ENCODE measurements at places on chromosomes 12 and 14. TPM values are rescaled to one million over a fixed set of nuclear protein-coding genes. Genes with fewer than 3 reads are reported as not detected.

WDHD1 gene
- polyA plus RNA-seq, result 18.4 TPM

SFSWAP gene
- polyA plus RNA-seq, result 61.5 TPM

SLC6A15 gene
- polyA plus RNA-seq, result 0.61 TPM

BCL2L2 gene
- 54.4 TPM for polyA plus RNA-seq

LBHD2 gene
- polyA plus RNA-seq, result not detected

PLA2G1B gene
- polyA plus RNA-seq, result 0.41 TPM

CPNE6 gene
- polyA plus RNA-seq, result not detected

MMP17 gene
- 1.2 TPM for polyA plus RNA-seq

IQSEC3 gene
- 7.5 TPM for polyA plus RNA-seq

LRRC43 gene
- 8.0 TPM for polyA plus RNA-seq

RESF1 gene
- 50.7 TPM for polyA plus RNA-seq

CCDC197 gene
- not detected for polyA plus RNA-seq

INHBC gene
- 0.22 TPM for polyA plus RNA-seq

OTOGL gene
- polyA plus RNA-seq, result 1.1 TPM

HCAR2 gene
- 0.51 TPM for polyA plus RNA-seq

LRP1-AS gene
- polyA plus RNA-seq, result not detected

CAPRIN2 gene
- polyA plus RNA-seq, result 34.7 TPM

MGP gene
- polyA plus RNA-seq, result 27.4 TPM

ADCY4 gene
- 22.6 TPM for polyA plus RNA-seq

KLRF1 gene
- 0.84 TPM for polyA plus RNA-seq

CLEC4C gene
- polyA plus RNA-seq, result not detected

FSCB gene
- not detected for polyA plus RNA-seq

PDE3A gene
- 23.9 TPM for polyA plus RNA-seq

RNASE7 gene
- 0.83 TPM for polyA plus RNA-seq

DNA sequence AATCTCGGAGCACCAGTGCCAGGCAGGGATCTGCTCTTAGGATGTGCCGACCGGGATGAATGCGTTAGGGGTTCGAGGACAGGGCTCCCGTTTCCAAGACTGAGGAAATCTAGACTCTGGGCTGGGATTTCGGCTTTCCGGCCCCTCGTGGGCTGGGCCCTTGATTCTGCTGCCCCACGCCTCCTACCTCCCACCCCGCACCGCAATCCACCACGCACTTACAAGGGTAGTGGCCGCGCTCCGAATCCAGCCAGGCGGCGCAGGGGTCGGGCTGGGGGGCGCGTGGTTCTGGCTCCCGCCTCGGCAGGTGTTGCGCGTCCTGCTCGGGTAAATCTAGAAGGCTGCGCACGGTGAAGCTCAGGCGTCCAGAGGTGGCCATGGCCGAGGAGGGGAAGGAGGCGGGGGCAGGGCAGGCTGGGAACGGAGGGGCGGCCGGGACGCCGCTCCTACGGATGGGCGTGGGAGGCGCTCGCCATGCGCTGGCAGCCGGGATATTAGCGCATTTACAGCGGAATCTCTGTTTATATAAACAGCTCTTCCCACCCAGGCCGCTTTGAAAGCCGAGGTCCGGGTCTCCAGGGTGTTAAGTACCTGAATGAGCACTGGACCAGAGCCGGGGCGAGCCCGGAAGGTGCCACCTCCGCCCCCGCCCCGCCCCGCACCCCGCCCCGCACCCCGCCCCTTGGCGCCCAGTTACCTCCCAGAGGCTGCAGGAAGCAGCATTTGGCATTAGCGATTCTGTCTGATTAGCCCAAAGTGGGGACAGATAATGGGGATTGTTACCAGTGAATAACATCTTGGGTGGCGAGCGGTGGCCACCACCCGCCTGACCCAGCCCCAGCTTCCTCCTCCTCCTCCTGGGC, at the start of gene NKX2-8:
Gene NKX2-8 (minus strand): TSS at position 604 of the 863 bp plus-strand sequence. CDS start 225 bp downstream, at position 379.
- DNase-seq, result no peak

- DNase-seq, result no peak
Measured at GRCh38 chr14:92352158-92352985, 29.4 kb downstream of the SLC24A4 start.

DNA sequence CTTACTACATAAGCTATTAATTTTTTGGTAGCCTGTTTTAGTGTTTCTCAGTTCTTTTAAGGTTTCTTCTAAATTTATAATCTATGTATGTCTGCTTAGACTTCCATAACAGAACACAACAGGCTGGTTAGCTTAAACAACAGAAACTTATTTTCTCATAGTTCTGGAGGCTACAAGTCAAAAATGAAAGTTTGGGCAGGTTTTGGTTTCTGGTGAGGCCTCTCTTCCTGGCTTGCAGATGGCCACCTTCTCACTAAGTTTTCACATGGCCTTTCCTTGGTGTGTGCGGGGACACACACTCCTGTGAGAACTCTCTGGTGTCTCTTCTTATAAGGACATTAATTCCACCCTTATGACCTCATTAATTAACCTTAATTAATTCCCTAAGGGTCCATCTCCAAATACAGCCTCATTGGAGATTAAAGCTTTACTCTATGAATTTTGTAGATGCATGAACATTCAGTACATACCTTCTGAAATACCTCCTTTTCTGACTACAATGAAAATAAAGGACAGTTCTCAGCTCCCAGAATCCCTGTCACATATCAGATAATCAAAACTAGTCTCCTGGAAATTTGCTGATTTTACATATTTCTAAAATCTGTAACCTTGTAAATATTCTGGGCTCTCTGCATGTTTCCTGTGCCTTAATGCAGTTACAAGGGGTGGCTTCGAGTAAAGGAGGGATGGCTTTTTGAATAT, 23.2 kb upstream of the BMAL2 start:
- DNase-seq, result no peak

GRCh38 chr14:90609376-90609775, 206.9 kb downstream of the TTC7B start:
- no peak for DNase-seq

- DNase-seq, result no peak
Measured at GRCh38 chr14:104555430-104556255, 23.9 kb upstream of the C14orf180 start.

DNA sequence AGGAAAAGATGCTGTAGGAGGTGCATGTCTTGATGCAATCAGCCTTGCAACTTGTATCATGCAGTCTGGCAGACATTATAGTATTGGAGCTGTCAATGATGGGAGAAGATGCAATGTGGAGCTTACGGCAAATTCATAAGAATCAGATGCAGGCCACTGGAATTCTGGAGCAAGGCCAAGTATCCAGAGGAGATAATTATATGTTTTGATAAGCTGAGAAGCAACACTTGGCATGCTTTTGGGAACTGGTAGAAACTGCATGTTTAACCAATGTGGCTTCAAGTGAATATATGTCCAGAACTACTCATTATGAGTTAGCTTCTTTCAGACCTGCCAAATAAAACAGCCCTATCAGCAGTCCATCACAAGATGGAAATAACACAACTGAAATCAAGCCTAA, 249.1 kb upstream of the PPFIA2 start:
- DNase-seq, result no peak

DNA sequence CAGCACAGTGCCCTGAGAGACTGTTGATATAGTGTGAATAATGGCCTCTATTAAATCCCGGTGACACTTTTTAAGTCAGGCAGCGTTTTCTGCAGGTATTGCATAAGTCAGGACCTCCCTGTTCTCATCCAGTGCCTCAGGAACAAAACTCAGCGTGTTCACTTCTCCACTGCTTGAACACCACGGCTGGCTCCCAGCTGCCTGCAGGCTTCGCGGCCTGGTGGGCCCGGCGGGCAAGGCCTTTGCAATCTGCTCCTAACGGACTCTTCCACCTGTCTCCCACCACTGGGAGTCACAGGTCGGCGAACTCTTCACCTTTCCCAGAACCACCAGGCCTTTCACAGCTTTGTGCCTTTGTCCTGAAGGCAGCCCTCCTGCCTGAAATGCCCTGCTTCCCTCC, 18.7 kb downstream of the RFX4 start:
- DNase-seq, result no peak

DNA sequence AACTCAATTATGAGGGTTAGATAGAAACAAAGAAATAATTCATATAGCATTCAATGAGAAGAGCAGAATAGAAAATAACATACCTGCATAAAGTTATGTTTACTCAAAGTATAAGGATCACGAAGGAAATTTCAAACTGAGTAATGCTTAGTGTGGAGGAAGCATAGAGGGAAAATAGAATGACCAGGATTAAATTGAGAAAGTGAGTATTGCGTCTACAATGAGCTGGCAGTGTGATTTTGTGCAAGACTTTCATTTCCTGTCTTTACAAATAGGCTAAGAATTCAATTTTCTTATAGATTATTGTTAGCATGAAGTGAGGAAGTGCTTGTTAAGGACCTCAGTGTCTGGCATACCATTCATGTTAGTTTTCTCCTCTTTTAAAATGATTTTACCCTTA, 12.0 kb downstream of the ADGRD1 start:
- no peak for DNase-seq

- DNase-seq, result no peak
Measured at GRCh38 chr14:104579507-104579906, at the start of gene C14orf180. Gene C14orf180, plus strand, starts transcription at chr14:104579764. Its CDS starts 6,667 bp downstream, at chr14:104586431.

- no peak for DNase-seq
Measured at GRCh38 chr14:54188064-54188666, 208.6 kb upstream of the CDKN3 start.

DNA sequence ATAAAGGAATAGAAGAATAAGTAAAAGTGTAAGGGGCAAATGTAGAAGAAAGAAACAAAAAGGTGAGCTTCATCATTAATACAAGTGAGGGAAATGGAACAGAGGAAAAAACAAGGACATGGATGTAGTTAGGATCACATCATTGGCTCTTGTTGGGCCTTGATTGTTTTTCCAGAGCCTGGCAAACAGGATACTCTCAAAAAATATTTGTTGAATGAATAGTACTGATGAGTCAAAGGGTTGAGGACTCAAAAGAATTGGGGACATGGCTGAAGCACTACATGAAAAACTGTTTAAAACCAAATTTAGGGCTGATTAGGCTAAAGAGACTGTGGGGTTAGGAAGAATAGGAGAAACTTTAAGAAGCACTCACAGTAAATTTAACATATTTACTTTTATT, 11.4 kb upstream of the SRP54 start:
- no peak for DNase-seq

- peak; percentile 88 for DNase-seq
Measured at GRCh38 chr12:9647825-9648700, 21.4 kb upstream of the CLEC2D start.

- no peak for DNase-seq
Measured at GRCh38 chr14:20853042-20853441, 38.1 kb upstream of the RNASE3 start.

DNA sequence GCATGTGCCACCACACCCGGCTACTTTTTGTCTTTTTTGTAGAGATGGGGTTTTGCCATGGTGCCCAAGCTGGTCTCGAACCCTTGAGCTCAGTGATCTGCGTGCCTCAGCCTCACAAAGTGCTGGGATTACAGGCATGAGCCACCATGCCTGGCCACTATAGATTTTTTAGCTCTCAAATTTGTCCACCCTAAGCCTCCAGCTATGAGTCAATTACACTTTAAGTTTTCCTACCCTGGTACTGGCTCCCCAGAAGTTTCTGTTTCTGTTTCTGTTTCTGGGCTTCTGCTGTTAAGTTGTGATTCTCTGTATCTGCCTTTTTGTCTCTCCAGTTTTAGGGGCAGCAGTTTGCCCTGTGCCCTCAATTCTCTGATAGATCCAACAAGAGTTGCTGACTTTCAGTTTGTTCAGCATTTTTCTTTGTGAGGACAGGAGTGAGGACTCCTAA, 4.4 kb upstream of the TINF2 start:
- DNase-seq, result no peak

DNA sequence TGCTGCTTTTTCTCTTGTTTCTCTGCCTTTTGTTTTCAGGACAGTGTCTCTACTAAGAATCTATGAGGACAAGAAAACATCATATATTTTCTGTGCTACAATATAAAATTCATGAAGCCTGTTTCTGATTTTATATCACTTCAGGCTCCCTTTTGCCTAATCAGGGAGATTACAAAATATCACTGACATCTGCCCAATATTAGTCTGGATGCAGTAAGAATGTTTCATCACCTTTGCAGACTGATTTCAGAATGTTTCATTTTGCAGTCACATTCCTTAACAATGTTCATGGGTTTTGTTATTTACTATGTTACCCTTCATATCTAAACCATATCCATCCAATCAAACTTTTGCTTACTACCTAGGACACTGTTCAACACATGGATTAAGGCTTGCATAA, 491 bp upstream of the CLEC6A start:
- no peak for DNase-seq

GRCh38 chr14:76894308-76894707, 68.1 kb downstream of the LRRC74A start:
- no peak for DNase-seq

GRCh38 chr12:53575502-53576249, 50.5 kb downstream of the ATF7 start:
- DNase-seq, result no peak

GRCh38 chr14:23512156-23512555, 39.4 kb downstream of the ZFHX2 start:
- no peak for DNase-seq

DNA sequence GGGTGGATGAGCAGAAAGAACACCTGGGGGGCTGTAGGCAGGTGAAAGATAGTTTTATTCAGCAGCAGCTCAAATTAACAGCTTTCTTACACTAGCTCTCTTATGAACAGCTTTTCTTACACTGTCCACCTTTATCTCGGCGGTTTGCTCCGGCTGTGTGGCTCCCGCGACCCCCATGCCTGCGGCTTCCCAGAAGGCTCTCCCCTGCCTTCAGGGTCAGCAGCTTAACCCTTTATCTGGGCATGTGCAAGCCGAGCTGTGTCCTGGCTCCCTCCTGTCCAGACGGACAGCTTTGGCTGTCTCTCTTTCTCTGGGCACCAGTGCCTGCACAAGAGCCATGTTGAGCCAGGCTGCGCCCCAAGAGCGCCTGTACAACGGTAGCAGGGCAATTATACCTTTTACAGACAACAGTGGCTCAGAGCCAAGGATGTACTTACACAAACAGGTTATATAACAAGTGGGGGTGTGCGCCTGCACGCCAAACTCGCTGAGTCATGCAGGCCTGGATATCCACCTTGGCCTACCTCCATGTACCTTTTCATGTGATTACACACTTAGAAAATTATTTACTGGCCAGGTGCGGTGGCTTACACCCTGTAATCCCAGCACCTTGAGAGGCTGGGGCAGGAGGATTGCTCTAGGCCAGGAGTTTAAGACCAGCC, 28.5 kb upstream of the KLHL42 start:
- DNase-seq, result no peak

GRCh38 chr14:81337073-81337472, 63.1 kb downstream of the STON2 start:
- no peak for DNase-seq

All from renal pelvis (tissue), 12 donors.